ENCODE measurements at places on chromosomes 1 and 21.

- DNase-seq, result no peak
These were observed 32.4 kb upstream of the BSDC1 start for GRCh38 chr1:32426489-32427255.

DNA sequence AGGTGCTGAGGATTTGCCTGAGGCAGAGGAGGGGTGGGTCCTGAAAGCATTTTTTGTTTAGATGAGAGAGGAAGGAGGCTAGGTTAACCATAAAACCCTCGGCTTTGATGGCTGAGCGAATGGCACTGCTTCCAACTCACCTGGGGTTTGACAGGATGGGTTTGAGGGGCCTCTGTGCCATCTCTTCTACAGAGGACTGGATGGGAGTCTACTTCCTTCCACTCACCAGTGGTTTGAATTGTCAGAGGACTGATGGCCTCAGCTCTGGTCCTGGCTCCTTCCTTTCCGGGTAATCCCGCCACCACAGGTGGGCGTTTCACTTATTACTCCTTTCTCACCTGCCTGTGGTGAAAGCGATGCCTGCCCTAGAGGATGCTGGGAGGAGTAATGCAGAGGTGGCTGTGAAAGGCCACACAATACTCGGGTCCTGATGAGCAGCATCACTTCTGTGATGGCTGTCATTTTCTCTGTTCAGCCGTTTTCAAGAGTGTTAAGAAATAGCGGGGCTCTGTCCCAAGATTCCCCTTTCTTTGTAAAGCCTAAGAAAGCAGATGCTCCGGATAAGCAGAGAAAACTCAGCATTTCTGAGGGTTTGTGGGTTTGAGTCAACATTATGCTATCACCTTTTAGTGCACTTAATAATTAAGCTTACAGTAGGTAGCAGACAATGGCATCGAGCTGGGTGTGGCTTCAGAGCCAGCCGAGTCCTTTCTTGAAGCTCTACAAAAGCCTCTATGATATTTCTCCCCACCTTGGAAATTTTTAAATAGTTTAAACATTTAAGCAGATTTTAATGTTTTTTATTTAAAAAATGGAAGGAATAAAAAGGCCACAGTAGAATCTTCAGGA is 220.7 kb downstream of the HLX start:
- DNase-seq, result no peak

DNA sequence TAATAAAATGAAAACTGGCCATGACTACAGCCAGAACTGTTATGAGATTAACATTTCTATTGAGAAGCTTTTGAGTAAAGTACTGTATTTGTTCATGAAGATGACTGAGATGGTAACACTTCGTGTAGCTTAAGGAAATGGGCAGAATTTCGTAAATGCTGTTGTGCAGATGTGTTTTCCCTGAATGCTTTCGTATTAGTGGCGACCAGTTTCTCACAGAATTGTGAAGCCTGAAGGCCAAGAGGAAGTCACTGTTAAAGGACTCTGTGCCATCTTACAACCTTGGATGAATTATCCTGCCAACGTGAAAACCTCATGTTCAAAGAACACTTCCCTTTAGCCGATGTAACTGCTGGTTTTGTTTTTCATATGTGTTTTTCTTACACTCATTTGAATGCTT is 164.0 kb downstream of the NEK7 start:
- DNase-seq, result no peak

GRCh38 chr1:181658581-181658980 is 175.3 kb downstream of the CACNA1E start:
- DNase-seq, result no peak

DNA sequence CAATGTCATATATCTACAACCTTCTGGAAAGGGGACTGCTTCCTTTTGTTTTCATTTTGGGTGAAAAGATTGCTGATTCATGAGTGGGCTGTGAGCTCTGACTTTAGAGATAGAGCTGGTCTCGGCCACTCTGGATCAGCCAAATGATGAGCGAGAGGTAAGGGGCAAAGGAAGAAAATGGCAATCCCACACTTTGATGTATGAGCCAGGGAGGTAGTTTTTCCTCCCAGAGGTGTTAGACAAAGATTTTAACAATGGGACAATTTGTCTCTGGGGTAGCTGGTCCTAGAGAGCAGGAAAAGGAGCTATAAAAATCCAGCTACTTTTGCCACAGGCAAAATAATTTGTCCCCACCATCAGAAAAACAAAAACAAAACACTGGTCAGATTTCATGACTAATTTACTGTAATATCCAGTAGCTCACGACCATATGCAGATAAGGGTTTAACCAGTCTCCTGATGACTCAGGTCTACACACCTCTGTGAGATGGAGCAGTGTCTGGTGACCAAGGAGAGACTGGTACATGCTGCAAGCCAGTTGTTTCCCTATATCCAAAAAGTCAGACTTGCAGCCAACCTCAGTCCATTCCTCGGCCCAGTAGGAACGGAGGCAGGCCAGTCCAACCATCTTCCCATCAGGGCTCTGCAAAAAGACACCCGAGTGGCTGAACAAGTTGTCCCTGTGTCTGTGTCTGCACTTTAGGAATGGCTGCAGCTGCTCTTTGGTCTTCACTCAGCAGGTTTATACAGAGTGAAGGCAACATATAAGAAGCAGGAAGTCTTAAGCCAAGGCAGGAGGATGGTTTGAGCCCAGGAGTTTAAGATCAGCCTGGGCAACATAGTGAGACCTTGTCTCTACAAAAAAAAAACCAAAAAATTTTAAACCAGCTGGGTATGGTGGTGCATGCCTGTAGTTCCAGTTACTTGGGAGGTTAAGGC is 29.2 kb downstream of the DNASE2B start:
- no peak for DNase-seq

DNA sequence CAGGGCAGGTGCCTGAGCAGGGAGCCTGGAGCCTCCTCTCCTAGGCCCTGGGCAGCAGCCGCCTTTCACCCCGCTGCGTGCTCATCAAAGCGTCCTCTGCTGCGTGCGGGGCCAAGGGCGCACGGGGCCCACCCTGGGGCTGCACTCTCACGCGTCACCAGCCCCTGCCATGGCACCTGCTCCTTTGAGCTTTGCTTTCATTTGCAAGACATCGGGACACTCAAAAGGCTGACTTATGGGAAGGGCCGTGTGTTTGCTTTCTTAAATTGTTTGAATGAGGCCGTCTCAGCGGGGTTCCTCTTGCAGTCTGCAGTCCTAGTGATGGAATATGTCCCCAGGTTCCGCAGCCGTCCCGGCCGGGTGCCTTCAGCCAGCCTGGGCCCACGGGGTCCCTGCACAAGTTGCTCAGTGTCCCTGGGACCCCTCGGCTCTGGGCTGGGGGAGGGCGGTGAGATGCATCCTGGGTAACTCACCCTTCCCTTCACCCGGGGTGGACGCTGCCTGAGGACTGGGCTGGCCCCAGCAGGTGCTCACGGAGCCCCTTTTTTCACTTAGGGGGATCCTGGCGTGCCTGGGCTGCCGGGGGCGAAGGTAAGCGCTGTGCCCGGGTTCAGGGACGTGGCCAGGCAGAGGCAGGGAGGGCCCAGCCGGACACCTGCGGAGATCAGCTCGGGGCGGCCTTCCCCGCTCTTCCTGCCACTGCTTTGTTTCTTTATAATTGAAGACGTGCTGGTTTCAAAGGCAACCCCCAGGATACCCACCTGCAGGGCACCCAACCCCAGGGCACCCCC is 53.1 kb downstream of the SLC19A1 start:
- no peak for DNase-seq
